AG10803 (cell line): ENCODE measurements at places on chromosomes 1 and 21.

DNA sequence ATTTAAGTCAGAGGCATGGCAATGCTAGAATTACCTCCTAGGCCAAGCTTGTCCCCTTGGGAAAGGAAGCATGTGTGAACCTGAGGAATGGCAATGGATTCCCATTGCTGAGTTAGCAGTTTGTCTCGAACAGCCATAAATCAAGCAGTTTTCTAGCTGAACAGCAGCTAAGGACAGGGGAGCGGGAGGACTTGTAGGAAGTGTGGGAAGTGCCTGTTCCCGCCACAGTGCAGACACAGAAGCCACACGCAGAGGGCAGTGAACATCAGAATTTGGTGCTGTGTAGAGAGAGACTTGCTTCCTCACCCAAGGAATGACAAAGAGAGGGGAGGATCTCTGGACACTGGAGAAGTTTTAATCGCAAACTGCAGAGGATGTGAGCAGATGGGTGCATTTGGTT is 3.8 kb downstream of the PHGDH start:
- peak; percentile 39 for DNase-seq

DNA sequence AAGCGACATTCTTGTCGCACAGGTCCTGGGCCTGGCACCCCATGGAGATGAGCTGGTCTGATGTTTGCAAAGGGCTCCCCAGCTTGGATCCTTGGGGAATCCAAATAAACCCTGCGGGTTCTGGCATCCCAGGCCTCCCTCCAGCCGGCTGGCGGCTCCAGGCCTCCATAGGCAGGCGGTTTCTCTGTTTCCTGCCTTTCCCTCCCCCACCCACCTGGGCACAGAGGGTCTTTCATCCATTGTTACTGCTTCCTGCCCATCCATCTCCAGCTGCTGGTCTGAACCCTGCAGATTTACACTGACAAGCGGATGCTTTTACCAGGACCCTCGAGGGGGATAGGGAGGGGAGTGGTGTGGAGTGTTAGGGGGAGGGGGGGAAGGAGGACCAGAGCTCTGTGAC is 39.1 kb upstream of the ID3 start:
- DNase-seq = no peak

DNA sequence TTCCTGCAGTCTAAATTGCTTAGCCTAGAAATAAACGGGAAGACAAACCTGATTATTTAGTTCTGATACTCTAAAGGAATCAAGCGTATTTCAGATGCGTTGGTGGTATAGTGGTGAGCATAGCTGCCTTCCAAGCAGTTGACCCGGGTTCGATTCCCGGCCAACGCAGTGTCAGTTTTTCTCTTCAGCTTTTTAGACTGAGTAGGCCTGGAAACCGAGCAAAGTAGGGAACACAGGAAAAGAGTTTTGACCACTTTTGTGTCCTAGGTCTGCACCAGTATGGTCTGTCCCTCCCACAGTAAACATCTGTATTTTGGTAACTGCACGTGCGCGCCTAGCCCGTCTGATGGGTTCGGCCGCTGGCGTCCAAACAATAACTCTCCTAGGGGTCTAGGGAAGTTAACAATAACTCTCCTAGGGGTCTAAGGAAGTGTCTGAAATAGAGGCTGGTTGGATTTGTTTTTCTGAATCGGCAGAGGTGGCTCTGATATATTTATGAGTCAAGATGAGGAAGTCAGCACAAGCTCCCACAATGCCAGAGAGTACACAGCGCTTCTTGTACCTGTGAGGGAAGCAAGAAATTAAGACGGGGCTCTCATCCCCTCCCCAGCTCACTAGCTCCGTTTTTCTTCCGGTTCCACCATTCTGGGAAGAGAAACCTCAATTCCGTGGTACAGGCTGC is 15.6 kb upstream of the HJV start:
- peak; percentile 90 for DNase-seq

DNA sequence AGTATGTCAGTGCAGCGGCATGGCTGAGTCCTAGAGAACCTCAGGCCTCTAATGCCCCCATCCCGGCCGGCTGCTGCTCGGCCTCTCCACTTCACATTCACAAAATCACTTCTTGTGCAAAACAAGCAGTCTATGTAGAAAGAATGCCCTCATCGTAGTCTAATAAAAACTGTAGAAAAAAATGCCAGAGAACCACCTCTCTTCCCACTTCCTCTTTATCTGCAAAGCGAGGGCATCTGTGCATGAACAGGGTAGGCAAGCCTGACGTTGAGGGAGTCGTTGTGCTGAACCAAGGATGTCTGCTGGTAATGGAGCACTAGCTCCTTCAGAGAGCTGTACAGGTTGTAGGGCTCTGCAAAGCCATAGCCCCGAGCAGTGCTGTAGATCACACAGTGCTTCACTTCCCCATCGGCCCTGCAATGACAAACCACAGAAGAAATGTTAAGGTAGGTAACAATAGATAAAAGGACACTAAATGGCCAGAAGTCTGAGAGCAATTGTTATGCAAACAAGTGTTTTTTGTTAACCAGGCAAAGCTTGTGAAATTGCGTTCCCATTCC is 88.9 kb downstream of the PIK3R3 start:
- DNase-seq = no peak

- DNase-seq = no peak
Observed at GRCh38 chr1:202205523-202206190, 12.1 kb downstream of the LGR6 start.

DNA sequence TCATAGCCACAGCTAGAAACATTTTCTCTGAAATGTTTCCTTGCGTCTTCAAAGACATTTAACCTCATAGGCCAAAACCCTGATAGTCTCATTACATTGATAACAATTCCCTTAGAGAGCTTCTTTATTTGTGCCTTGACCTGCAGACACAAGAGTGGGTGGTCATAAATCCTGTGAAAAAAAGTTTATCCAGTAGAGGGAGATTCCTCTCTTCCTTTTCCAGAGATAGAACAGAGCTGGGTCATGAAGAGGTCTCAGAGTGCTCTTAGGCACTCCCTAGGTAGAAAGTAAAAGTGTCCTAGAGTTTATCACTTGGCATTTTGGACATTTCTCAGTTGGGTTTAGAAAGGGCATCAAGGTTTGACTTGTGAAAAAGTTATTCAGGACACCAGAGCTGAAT is 426.1 kb downstream of the NUF2 start:
- DNase-seq = no peak

DNA sequence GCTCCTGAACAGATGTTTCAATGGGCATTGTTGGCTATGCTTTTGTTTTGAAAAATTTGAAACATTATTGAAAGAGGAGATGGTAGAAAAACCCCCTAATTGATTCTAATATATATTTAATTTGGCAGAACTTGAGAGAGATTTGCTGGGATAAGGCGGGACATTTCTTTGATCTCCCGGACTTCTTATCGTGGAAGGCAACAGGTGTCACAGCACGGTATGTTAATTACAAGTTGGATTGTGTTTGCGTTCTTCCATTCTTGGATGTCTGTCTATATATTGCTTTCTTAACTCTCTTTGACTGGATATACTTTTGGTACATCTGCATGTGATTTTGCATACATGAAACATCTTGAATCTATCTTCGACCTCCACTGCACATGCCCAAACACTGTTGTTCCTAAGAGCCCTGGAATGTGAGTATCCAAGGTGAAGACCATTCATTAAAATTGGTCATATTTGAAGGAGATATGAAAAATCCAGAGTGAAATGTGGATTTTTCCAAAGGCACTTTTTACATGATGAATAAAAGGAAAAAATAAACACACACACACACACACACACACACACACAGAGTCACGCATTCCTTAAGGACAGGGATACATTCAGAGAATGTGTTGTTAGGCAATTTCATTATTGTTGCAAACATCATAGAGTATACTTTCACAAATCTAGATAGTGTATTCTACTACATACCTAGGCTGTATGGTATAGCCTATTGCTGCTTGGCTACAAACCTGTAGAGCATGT is 81.9 kb downstream of the FGGY start:
- DNase-seq = peak; percentile 64

DNA sequence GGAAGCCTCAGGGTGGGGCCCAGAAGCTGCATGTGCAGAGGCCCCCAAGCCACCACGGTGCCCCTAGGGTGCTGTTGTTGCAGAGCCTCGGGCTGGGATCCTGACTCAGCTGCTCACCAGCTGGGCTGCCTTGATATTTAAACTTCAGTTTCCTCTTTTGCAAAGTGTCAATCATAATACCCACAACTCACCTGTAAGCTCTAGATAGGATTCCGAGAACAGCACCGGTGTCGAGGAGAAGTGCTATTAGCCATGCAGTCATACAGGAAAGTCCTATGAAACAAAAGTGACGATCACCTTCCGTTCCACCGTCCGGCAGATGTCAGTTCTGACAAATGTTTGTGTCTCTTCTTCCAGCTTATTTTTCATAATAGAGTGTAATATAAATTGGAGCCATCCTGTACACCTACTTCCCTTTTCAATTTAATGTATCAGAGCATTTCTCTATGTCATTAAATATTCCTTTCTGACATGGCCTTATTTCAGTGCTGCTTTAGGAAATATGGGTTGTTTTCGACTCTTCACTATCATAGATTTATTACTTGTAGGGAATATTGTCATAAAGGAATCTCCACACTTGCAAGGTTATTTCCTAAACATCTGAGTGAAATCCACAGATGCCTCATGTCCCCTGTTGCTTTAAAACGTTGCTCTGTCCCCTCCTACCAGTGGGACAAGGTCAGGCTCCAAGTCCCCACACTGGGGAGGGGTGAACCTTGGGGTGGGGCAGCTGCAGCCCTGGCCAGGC is 100.8 kb downstream of the SIK1 start:
- no peak for DNase-seq

DNA sequence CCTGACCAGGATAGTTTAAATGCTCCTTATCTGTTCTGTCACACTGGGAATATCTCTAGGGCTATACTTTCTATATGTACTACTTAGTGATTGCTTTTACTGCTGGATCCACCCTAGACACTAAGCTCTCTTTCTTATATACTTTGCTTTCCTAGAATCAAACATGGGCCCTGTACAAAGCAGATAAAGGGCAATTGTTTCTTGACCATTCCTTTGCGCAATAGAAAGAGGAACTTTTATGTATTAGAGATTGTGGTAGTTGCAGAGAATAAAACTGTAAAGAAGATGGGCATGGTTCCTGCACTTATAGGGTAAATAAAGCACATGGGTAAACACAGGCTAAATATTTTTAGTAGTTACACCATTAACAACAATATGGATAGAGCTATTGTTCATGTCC is 58.8 kb downstream of the ATP6V1G3 start:
- no peak for DNase-seq

GRCh38 chr1:1910651-1911331 is 4.3 kb upstream of the CALML6 start:
- DNase-seq = no peak

DNA sequence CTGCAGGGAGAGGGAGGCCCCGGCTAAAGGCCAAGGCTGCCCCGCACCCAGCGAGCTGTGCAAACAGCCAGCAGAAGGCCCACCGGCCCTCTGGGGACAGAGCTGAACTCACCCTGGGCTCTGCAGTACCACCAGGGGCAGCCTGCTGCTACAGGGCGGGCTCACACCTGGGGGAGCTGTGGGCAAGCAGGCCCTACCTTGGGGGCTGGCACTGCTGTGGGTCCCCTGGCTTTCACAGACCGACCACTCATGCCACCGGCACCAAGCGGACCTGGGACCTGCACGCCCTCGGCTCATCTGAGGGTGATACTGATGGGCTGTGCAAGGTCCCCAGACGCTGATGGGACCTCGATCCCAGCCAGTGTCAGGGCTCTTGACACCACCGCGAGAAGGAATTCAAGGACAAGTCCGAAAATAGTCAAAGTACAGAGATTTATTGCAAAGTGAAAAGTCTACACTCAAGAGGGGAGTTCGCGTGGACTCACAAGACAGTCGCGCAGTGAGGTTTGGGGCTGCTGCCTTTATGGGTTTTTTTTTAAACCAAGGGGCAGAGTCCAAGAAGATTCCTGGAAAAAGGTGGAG is 61.0 kb upstream of the ADARB1 start:
- no peak for DNase-seq

DNA sequence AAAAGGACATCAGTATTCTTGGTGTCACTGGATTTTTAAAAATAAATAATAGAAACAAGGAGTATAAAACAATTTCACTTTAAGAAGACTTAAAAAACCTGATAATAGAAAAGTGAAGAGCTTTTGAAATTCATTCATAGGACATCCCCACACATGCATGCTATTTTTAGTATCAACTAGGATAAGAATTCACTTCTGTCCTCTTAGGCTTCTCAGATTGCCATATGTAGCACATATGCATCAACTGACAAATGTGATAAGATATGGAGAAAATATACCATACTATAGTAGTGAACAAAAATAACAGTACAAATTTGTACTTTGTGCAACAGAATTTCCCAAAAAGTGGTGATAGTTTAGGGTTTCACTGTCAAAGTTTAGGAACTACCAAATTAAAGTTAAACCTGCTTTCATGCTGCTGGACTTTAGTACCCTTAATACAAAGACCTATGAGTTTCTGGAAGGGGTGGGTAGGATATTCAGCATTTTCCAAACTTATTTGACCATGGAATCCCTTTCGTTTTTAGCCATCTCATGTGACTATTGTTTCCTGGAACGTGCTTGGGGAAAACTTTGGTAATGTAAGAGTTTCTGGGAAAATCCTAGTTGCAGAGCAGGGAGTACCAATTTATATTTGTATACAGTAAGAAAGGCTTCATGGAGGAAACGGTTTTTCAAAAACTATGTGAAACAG is 19.8 kb downstream of the RPRD2 start:
- DNase-seq = no peak

DNA sequence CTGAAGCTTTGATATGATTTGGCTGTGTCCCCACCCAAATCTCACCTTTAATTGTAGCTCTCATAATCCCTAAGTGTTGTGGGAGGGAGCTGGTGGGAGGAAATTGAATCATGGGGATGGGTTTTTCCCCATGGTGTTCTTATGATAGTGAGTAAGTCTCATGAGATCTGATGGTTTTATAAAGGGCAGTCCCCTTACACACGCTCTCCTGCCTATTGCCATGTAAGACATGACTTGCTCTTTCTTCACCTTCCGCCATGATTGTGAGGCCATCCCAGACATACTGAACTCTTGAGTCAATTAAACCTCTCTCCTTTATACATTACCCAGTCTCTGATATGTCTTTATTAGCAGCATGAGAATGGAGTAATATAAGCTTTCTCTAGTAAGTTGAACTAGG is 261.9 kb downstream of the HLX start:
- DNase-seq = no peak

- DNase-seq = no peak
Observed at GRCh38 chr1:3456964-3457909, 2.8 kb downstream of the ARHGEF16 start.

GRCh38 chr21:15052459-15052763 is 12.4 kb downstream of the NRIP1 start:
- DNase-seq = no peak

DNA sequence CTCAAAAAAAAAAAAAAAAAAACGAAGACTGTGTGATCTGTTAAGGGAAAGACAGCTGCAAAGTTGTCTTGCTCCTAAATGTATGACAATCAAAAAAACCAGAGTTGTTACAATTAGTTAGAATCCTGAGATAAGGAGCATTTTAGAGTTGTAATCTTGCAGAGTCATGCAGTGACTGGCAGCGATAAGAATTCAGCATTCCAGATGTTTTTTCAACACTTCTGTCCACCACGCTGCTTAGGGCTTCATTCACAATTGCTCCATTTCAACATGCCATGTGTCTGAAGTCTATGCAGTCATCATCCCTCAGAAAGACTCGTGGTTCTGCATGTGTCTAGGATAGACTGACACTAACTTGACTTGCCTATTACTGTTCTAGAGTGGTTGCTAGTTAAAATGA is 102.4 kb upstream of the BACE2 start:
- peak; percentile 58 for DNase-seq

- no peak for DNase-seq
Observed at GRCh38 chr1:16067127-16067768, 6.2 kb downstream of the FAM131C start.

GRCh38 chr1:56302878-56303277 is 276.5 kb downstream of the PLPP3 start:
- DNase-seq = no peak
